ENCODE measurements at places on chromosomes 7 and 10. TPM values are rescaled to one million over a fixed set of nuclear protein-coding genes. Genes with fewer than 3 reads are reported as not detected.

Gene EBF3
- polyA plus RNA-seq, result 1.6 TPM

Gene TAS2R38
- polyA plus RNA-seq, result not detected

Gene EPO
- 0.28 TPM for polyA plus RNA-seq

Gene MTG1
- polyA plus RNA-seq, result 62.8 TPM

Gene GJD4
- not detected for polyA plus RNA-seq

Gene ZWINT
- polyA plus RNA-seq, result 77.3 TPM

Gene FLNC
- polyA plus RNA-seq, result 24.9 TPM

Gene ITPRID1
- polyA plus RNA-seq, result 0.04 TPM

Measured in left lung (tissue), 14 donors.